ENCODE measurements at places on chromosomes 7 and 10. TPM values are rescaled to one million over a fixed set of nuclear protein-coding genes. Genes with fewer than 3 reads are reported as not detected.

HEPACAM2 gene
- not detected for polyA plus RNA-seq

PIK3CG gene
- polyA plus RNA-seq: 20.7 TPM

NYAP1 gene
- not detected for polyA plus RNA-seq

RAMP3 gene
- not detected for polyA plus RNA-seq

SAMD9L gene
- polyA plus RNA-seq: 18.6 TPM

LIPN gene
- 8.9 TPM for polyA plus RNA-seq

FAM221A gene
- polyA plus RNA-seq: 1.4 TPM

AMZ1 gene
- not detected for polyA plus RNA-seq

SMURF1 gene
- polyA plus RNA-seq: 1.6 TPM

AGAP5 gene
- polyA plus RNA-seq: 6.8 TPM

HMX3 gene
- not detected for polyA plus RNA-seq

OPALIN gene
- not detected for polyA plus RNA-seq

SPDYE3 gene
- 0.58 TPM for polyA plus RNA-seq

ATG9B gene
- polyA plus RNA-seq: 0.08 TPM

ZNF425 gene
- polyA plus RNA-seq: not detected

POLR2J gene
- polyA plus RNA-seq: 122 TPM

CDC14C gene
- polyA plus RNA-seq: not detected

OR2A1 gene
- polyA plus RNA-seq: not detected

Measured in CD14-positive monocyte (primary cell).